Osteocyte (in vitro differentiated cells): ENCODE measurements at places on chromosomes 11 and 22. TPM values are rescaled to one million over a fixed set of nuclear protein-coding genes. Genes with fewer than 3 reads are reported as not detected.

KRTAP5-8 gene
- not detected in 2 replicates for total RNA-seq

MFRP gene
- total RNA-seq = not detected in 2 replicates

DNA sequence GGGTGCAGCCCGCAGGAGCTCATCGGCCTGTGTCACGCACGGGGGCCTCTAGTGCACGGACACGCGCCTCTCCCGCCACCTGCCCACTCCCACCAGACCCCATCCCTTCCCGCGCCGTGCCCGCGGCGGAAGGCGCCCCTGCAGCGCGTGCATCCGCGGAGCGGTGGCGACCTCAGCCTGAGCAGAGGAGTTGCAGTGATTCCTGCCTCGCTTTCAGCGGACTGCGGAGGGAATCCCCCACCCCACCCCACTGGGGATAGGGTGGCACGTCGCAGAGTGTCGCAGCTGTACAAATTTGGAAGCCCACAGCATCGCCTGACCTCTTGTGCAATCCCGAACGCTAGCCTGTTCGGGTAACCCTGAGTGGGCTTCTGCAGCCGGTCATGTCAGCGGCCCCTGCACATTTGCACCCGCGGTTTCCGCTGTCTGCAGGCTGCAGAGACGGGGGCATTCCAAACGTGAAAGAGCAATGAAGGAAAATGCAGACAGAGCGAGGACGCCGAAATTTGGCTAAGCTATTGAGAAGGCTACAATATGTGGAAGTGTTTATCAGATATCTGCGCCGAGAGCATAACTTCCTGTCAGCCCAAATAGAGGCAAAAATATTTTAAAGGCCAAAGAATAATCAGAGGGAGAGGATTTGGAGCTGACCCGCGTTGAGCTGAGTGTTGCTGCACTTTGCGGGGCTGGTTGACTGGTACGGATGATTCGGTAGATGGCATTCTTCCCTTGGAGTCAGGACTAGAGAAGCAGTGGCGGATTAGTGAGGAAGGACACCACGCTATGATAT lies 617 bp upstream of the ARHGAP20 start:
- peak overlapping the region; percentile 73 for H3K4me3 ChIP-seq
- peaks cover 41% of the 10 kb centered on the region for H3K27me3 ChIP-seq
- peaks cover 22% of the 10 kb centered on the region for H3K4me1 ChIP-seq
- H3K27ac ChIP-seq = no peak overlapping the region
- H3K36me3 ChIP-seq = peaks cover 2% of the 10 kb centered on the region

DCHS1 gene
- total RNA-seq = 63.0 and 63.3 TPM in 2 replicates

DNA sequence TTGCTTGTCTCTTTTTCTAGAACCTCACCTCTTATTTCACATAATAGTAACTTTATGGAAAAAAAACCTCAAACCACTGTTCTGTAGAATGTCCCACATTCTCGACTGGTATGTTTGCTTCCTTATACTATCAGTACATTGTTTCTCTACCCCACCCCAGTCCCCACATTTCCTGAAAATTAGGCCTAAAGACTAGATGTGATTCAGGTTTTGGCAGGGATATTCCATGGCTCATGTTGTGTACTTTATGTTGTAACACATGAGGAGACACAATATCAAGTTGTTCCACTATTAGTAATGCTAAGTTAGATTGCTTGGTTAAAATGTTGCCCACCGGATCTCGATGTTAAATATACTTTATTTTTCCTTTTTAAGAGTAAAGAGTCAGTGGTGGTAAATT lies 34.7 kb downstream of the DDIAS start:
- H3K36me3 ChIP-seq = peaks cover 2% of the 10 kb centered on the region
- no peak for DNase-seq
- no peak overlapping the region for H3K4me3 ChIP-seq
- H3K4me1 ChIP-seq = no peaks in the 10 kb centered on the region

P2RY6 gene
- total RNA-seq = not detected in 2 replicates

DNA sequence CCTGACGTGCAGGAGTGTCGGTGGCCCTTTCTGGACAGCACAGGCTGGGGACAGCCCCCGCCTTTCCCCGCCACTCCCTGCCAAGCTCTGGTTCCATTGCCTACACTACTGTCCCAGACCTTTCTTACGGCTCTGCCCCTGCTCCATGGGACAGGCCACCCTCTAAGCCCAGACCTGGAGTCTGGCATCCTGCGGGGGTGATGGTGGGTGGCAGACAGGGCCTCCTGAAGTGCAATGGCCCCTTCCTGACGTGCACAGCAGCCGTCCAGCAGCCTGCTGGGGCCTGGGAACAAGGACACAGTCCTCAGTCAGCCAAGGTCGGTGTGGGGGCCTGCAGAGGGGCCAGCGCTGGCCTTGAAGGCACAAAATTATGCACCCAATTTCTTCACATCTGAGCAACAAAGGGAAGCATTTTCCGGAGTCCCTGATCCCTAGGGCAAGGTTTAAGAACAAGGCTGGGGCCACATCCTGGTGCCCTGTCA lies 79.7 kb upstream of the KCNQ1OT1 start:
- peaks cover 11% of the 10 kb centered on the region for H3K4me1 ChIP-seq
- H3K27me3 ChIP-seq = peaks cover 23% of the 10 kb centered on the region
- DNase-seq = peak; percentile 51

DEFB131B gene
- total RNA-seq = not detected in 2 replicates

DNA sequence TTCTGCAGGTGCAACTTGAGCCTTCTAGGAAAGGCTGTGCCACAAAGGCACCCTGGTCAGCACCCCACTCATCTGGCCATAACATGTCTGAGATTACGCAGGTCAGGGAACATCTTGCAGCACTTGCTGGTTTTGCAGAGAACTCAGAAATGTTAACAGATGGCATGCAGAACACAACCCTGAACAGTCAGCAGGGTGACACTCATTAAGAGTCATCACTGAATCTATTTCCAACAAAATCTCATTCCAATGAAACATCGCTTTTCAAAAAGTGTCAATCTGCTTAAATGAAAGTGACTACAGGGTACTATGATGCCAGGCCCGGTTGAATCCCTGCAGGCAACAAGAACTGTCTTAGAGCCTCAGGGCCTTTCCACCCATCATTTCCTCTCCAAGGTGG lies 369.8 kb upstream of the CCDC90B start:
- no peak for DNase-seq
- H3K27ac ChIP-seq = no peak overlapping the region
- no peaks in the 10 kb centered on the region for H3K36me3 ChIP-seq
- H3K27me3 ChIP-seq = no peaks in the 10 kb centered on the region

SAA4 gene
- total RNA-seq = not detected in 2 replicates

PLAAT2 gene
- not detected in 2 replicates for total RNA-seq

GRCh38 chr11:50174189-50174588 lies 141.5 kb downstream of the OR4C45 start:
- DNase-seq = no peak
- no peaks in the 10 kb centered on the region for H3K27me3 ChIP-seq
- no peak overlapping the region for H3K27ac ChIP-seq
- no peaks in the 10 kb centered on the region for H3K4me1 ChIP-seq

RBMXL2 gene
- not detected in 2 replicates for total RNA-seq

DNA sequence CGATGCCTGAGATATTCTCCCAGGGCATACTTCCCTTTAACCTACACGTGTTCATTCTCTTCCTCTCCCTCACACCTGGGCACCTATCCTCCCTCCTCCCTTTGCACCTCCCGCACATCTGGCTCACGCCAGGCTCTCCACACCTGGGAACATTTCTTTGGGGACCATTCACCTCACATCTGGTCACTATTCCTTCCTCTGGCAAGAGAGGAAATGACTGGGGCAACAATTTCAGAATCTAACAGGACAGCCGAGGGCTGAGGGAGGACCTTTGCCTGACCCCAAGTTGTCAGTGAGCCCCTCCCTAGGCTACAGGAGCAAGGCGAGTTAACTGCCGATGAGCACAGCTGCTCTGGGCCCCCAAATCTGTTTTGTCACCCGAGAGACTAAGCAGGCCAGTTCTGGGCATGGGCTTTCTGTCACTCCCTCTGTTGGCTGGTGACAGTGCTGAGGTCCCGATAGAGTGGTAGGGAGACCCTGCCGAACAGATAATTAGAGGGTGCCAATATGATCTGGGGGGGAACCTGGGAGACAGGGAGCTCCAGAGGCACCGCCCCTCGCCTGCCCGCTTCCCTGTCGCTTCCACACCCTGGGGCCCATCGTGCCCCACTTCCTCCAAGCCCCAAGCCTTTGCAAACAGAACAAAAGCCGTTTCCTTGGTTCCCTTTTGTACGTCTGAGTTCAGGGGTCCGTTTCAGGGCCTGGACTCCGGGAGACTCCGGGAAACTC lies 45.6 kb downstream of the EIF3F start:
- DNase-seq = no peak
- no peaks in the 10 kb centered on the region for H3K36me3 ChIP-seq
- H3K27me3 ChIP-seq = peaks cover 39% of the 10 kb centered on the region
- H3K27ac ChIP-seq = no peak overlapping the region
- peaks cover 11% of the 10 kb centered on the region for H3K4me1 ChIP-seq

- peaks cover 6% of the 10 kb centered on the region for H3K27me3 ChIP-seq
- no peak overlapping the region for H3K27ac ChIP-seq
- H3K36me3 ChIP-seq = no peaks in the 10 kb centered on the region
- no peak for DNase-seq
- H3K4me1 ChIP-seq = peaks cover 3% of the 10 kb centered on the region
Measured at GRCh38 chr22:42734406-42734805, 13.7 kb upstream of the A4GALT start.

- H3K27me3 ChIP-seq = peaks cover 21% of the 10 kb centered on the region
- no peak overlapping the region for H3K27ac ChIP-seq
- no peak overlapping the region for H3K4me3 ChIP-seq
- H3K36me3 ChIP-seq = no peaks in the 10 kb centered on the region
Measured at GRCh38 chr11:75188671-75189070, 37.8 kb downstream of the SLCO2B1 start.

CLTCL1 gene
- total RNA-seq = 7.9 and 10.1 TPM in 2 replicates

NECTIN1 gene
- total RNA-seq = 7.2 and 9.5 TPM in 2 replicates

DNA sequence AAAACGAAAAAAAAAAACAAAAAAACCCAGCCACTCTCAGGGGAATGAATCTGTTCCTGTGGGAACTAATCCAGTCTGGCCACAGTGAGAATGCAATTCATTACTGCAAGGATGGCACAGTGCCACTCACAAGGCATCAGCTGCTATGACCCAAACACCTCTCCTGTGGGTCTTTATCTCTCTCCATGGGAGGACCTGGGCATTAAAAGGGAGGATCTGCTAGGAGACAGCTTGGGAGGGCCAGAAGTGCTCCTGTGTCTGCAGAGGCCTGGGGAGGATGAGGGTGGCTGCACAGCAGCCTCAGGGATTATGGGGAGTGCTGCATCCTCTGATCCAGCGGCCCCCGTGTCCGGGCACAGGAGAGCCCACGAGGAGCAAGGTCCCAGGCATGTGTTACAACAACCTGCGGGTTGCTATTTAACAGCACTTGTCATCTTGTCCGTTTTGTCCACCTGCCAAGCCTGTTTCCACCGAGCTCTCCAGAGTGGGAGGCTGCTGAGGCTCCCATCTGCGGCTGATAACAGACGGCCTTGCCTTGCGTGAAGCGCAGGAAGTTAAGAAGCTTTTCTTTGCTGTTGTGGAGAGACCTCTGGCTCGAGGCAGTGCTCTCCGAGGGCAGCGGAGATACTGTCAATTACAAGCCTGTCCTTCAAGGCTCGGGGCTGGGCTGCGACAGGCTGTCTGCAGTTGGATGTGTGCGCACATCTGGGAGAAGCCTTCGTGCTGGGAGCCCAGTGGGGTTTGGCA lies 97.7 kb downstream of the NXPE2 start:
- H3K4me3 ChIP-seq = no peak overlapping the region
- DNase-seq = no peak
- H3K4me1 ChIP-seq = no peaks in the 10 kb centered on the region
- H3K27me3 ChIP-seq = peaks cover 9% of the 10 kb centered on the region
- H3K27ac ChIP-seq = no peak overlapping the region

- H3K4me1 ChIP-seq = no peaks in the 10 kb centered on the region
- H3K4me3 ChIP-seq = no peak overlapping the region
- no peak overlapping the region for H3K27ac ChIP-seq
- H3K27me3 ChIP-seq = peaks cover 3% of the 10 kb centered on the region
- DNase-seq = no peak
- no peaks in the 10 kb centered on the region for H3K36me3 ChIP-seq
Measured at GRCh38 chr11:29685361-29685760, 331.5 kb downstream of the KCNA4 start.

DNA sequence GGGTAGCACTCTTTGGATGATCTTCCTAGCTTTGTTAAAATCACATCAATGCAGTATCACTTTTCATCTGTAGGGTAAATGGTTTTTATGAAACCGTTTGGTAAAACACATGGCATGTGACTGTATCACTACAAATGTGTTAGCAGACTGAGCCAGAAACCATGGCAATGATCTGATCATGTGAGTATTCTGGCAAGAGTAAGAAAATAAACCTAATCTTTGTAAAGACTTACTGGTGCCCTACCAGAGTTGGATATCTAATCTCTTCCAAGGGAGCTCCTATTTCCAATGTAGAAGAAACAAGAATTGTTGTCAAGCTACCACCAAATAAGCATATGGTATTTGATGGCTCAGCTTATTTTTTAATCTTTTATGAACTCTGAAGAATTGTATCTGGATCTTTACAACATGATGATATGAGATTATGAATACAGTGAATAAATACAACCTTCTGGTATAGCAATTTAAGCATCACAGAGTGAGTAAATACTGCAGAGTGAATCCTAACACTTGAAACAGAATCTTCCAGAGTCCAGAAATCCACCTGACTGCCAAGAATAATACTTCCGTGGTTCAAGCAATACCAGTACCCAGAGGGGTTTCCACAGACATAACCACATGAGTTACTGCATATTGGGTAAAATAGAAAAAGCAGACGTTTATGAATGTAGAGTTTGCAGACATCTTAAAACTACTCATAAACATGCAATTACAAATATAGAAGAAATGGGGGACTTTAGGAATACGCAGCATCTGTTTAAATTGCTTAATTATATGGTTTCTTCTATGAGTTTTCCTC lies 238.8 kb downstream of the TTC28 start:
- peaks cover 46% of the 10 kb centered on the region for H3K4me1 ChIP-seq
- H3K4me3 ChIP-seq = peak overlapping the region; percentile 7
- H3K27ac ChIP-seq = peak overlapping the region; percentile 65
- no peaks in the 10 kb centered on the region for H3K27me3 ChIP-seq
- no peaks in the 10 kb centered on the region for H3K36me3 ChIP-seq

NEU3 gene
- total RNA-seq = 9.4 and 10.1 TPM in 2 replicates

DNA sequence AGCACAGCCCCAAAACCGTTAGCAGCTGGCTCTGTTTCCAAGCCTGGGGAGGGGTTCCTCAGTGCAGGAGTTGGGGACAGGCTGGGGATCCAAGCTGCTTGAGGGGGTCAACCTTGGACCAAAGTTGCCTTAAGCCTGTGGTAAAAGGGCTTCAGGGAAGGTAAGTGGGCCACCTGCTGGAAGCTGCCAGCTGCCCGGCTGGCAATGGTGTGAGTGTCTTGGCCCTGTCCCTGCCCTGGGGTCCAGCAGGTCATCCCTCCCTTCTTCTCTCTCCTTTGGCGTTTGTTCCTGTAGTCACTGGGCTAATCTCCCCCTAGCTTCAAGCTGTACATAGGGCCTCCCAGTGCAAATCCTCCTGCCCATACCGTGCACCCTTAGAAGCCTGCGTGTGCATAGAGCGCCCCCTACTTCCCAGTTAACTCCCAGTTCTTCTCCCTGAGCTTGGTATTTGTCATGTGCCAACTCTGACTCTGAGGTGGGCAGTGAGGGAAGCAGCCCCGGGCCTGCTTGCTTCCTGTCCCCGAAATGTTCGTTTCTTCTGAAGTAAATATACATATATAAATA lies 4.4 kb downstream of the TMEM258 start:
- H3K36me3 ChIP-seq = peaks cover 14% of the 10 kb centered on the region
- H3K4me3 ChIP-seq = no peak overlapping the region
- peaks cover 17% of the 10 kb centered on the region for H3K4me1 ChIP-seq
- no peak overlapping the region for H3K27ac ChIP-seq
- no peaks in the 10 kb centered on the region for H3K27me3 ChIP-seq
- DNase-seq = no peak

OR9Q2 gene
- not detected in 2 replicates for total RNA-seq

OR6Q1 gene
- total RNA-seq = not detected in 2 replicates

- peaks cover 80% of the 10 kb centered on the region for H3K27me3 ChIP-seq
- no peaks in the 10 kb centered on the region for H3K36me3 ChIP-seq
Measured at GRCh38 chr11:33860926-33861325, 30.9 kb downstream of the LMO2 start.
